ENCODE measurements at places on chromosomes 13 and 19.

GRCh38 chr19:2578901-2579677 is 103.2 kb downstream of the GADD45B start:
- DNase-seq, result peak; percentile 48

- DNase-seq, result no peak
Measured at GRCh38 chr19:16890461-16891184, 1.8 kb downstream of the F2RL3 start.

- DNase-seq, result no peak
Measured at GRCh38 chr13:32837307-32837972, 178.8 kb upstream of the KL start.

DNA sequence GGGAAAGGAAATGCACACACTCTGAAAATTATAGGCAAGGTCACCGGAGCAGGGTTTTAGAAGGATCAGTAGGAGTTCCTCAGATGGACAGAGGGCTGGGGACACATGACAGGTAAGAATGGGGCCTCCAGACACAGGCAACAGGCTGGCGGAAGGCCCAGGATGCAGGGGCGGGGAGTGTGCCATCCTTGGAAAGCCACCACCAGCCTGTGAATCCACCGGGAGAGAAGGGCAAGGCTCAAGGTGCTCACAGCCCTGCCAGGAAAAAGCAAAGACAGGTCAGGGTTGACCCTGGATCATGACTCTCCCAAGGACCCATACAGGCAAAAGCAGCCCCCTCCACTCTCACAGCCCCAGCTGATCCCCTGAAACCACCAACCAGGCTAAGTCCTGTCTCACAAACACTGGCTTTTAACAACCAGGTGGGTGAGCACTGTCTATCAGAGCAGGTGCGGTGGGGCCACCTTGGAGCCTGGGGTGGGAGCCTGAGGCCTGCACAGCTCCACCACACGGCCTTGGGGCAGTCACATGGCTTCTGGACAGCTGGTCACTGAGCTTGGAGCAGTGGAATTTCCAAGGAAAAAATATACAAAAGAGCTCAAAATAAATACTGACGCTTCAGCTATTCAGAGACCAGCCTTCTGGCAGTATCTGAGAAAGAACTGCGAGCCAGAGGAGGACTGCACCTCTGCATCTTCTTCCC is 35.2 kb upstream of the ISYNA1 start:
- no peak for DNase-seq

GRCh38 chr19:24059563-24060295 is 27.3 kb upstream of the ZNF254 start:
- no peak for DNase-seq

DNA sequence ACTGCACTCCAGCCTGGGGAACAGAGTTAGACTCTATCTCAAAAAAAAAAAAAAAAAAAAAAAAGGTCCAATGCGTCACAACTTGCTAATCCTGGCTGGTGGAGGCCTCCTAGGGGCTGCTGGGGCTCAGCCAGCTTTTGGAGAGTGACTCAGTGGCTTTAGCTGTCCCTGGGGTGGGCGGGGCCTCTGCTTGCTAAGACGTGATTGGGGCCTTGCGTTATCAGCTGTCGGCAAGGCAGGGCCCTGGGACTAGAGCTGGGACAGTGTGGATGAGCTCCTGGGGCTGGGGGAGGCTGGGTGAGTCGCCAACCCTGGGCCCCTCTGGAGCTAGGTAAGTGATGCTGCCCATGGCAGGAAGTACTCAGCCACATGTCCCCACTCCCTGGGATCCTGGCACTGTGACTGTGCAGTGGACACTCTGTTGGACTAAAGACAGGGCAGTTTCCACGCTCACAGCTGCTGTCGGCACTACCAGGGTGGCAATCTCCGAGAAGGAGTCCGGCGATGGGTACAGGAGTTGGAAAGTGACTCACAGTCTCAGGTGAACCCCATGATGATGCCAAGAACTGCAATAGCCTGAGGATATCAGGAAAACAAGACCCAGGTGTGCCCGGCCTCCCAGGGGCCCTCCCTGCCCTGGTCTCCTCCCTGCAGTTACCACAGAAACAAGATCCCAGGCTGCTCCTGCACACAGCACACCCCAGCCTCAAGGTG is 32.2 kb downstream of the F2RL3 start:
- no peak for DNase-seq

- DNase-seq, result no peak
Measured at GRCh38 chr13:94121686-94122085, 357.8 kb downstream of the DCT start.

DNA sequence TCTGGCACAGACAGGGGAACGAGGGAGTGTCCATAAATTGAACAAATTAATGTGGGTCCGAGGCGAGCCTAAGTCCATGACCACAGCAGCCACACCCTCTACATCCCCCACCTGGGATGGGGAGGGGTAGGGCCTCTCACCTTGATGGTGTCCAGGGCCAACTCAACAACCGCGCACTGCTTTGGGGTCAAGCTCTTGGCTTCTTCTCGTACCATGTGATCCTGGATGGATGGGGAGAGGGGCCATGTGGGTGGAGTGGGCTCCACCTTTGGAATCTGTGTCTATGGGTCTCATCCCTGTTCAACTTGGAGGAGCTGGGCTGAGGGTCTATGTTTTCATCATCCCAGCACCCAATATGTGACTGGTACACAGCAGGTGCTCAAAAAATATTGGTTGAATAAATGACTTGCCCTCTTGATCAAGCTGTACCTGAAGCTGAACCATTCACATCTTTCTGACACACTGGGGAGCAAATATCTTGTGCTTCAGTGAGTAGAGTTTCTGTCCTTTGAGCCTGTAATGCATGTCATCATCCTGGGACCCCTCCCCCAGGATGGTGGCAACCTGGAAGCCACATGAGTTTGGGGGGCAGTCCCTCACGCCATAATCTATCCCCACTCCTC is 62.9 kb downstream of the COLGALT1 start:
- DNase-seq, result no peak

- no peak for DNase-seq
Measured at GRCh38 chr13:105365831-105366230, 1169.6 kb downstream of the EFNB2 start.

GRCh38 chr19:3457528-3458228 is 22.6 kb downstream of the SMIM24 start:
- DNase-seq, result no peak

- peak; percentile 35 for DNase-seq
Measured at GRCh38 chr19:45716359-45717130, 14.2 kb downstream of the FBXO46 start.

GRCh38 chr13:39561971-39562370 is 41.0 kb downstream of the LHFPL6 start:
- DNase-seq, result no peak

DNA sequence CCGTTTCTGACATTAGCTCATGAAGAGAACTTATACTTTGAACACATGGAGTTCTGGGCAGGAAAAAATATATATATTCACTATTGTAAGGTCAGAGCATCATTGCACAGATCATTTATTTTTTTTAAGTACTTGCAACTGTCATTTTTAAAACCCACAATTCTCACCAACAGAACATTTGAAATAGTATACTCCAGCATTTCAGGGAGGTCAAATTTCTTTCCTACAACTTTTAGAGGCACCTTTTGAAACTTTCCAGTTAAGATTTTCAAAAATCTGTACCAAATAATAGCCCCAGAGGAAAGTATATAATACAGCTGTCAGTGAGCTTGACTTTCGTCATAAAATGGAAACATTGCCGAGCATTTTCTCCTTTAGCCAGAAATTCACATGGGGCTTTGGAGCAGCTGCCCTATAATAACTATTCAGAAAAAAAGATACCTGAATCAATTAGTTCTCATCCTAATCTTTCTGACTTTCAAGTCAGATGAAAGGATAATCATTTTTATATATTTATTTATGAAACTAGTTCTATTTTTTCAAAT is 10.9 kb downstream of the KCTD12 start:
- DNase-seq, result no peak

DNA sequence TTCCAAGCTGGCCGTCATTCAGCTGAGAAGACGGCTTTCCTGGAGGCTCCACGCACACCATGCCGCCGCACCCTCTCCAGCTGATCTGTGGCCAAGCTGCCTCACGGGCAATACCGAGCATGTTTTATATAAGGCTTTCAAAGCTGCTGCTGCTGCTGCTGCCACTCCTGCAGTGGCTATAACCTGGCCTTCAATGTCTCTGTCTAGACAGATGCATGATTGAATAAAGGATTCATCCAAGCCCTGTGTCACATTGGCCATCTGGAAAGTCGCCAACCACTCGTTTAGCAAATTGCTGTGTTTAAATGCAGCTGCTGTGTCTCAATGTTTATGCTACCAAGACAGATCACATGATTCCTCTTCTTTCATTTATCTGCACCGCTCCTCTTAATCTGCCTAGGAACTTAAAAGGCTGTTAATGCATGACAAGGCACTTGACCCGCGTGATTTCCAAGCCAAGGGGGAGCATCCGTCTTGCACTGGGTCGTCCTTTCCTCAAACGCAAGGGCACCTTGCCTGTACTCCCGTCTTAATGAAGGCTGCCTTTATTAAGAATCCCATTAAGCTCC is 114.3 kb downstream of the TEX26 start:
- DNase-seq, result no peak

DNA sequence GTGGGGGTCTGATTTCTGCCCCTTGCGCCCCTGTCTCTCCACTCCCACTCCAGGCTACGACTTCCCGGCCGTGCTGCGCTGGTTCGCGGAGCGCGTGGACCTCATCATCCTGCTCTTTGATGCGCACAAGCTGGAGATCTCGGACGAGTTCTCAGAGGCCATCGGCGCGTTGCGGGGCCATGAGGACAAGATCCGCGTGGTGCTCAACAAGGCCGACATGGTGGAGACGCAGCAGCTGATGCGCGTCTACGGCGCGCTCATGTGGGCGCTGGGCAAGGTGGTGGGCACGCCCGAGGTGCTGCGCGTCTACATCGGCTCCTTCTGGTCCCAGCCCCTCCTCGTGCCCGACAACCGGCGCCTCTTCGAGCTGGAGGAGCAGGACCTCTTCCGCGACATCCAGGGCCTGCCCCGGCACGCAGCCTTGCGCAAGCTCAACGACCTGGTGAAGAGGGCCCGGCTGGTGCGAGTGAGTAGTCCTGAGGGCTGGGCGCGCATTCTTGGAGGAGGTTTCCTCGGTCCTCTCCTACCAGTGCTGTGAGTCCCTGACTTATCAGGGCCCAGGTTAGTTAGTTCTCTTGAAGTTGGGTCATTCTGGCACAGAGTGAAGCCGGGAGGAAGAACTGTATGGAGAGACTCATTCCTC is 12.7 kb downstream of the EHD2 start:
- no peak for DNase-seq

DNA sequence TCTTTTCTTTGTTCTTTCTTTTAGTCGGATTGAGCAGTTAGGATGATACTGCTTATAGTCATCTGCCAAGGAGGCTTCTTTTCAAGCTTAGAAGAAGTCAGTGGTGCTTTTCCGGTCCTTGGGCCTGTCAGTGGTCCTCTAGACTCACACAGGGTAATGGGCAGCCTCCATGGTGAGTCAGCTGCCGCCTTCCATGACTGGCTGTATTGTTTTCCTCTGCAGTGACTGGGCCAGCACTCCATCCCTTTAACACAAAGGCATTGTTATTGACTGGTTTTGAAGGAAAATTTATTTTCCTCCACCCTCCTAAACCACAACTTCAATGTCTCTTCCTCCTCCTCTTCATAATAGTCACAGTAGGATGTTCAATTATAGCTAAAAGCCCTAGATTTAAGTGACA is 47.1 kb upstream of the CNMD start:
- DNase-seq, result no peak

GRCh38 chr13:50070186-50070585 is 54.9 kb downstream of the KCNRG start:
- DNase-seq, result no peak

- DNase-seq, result no peak
Measured at GRCh38 chr19:34539396-34539795, 57.8 kb downstream of the WTIP start.

DNA sequence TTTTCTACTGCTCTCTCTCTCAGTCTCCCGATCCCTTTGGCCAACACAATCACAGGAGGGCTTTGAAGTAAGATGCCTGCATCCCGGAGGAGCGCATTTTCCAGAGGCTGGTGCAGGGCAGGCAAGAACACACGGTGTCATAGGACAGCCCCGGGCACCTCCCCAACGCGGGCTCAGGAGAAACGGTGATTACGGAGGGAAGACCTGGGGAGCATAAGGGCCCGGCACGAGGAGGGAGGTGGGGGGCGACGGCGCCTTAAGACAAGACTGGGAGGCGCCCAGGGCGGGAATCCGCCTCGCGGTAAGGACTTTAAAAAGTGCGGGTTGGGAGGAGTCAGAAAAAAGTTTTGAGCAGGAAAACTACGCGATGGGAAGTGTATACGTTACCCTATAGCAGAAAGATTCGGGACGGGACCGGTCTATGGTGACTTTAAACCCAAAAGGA is 18.7 kb upstream of the ZNF888 start:
- DNase-seq, result no peak

- DNase-seq, result no peak
Measured at GRCh38 chr13:82867284-82867683, 1015.0 kb downstream of the SLITRK1 start.

- no peak for DNase-seq
Measured at GRCh38 chr19:467554-467953, 6.7 kb upstream of the SHC2 start.

GRCh38 chr19:48673436-48674100 is 751 bp upstream of the NTN5 start:
- DNase-seq, result no peak

- DNase-seq, result no peak
Measured at GRCh38 chr19:49387936-49388372, at the start of gene KASH5. KASH5 (plus strand) TSS chr19:49388249; CDS start chr19:49390884, 2,635 bp downstream.

GRCh38 chr13:33296793-33297425 is 11.4 kb upstream of the STARD13 start:
- no peak for DNase-seq

DNA sequence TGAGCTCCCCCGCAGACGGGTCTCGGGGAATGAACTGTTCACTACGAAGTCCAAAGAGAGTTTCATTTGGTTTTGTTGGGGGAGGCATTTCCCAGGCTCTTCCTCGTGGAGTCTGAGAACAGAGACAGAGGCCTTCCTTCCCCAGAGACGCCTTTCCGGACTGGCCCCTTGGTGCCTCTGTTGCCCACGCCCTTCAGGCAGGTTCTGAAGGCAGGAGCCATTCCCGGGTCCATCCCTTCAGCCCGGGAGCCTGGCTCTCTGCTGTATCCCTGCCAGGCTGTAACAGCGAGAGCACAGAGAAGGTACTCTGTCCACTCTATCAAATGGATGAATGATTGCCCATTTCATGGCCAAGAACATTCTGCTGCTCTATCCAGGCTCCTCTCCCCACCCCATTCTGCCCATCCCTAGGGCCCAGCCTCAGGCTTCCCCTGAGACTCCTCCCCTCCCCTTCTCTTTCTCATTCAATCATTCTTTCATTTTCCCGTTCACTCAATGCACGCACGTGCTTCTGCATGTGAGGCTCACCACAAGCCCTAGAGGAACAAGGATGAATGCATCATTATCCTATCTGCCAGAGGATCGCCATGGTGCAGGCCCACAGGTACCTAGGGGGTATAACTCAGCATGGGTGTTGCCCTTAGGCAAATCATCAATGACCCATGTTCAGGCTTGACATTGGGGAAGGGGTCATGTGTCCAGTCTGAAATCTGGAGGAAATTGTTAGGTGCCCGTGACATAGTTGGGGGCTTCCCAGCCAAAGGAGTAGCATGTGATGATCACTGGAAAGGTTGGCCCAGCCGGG is 298.6 kb downstream of the ZNF536 start:
- DNase-seq, result no peak

GRCh38 chr13:29925457-29926097 is 75.2 kb upstream of the UBL3 start:
- DNase-seq, result no peak

All from NCI-H446 (cell line).